ENCODE measurements at places on chromosomes 4 and X.
A peak's percentile ranks its signal among the peaks of the same experiment; 100 is the strongest.

- no peak for DNase-seq
These were observed 250.4 kb upstream of the GIMD1 start for GRCh38 chr4:106618956-106619355.

- no peak for DNase-seq
These were observed 40.4 kb upstream of the MAGEB10 start for GRCh38 chrX:27767387-27767786.

- no peak for DNase-seq
These were observed 514.1 kb upstream of the INTU start for GRCh38 chr4:127118681-127119080.

- DNase-seq: no peak
These were observed 221.1 kb downstream of the BMPR1B start for GRCh38 chr4:94978904-94979303.

DNA sequence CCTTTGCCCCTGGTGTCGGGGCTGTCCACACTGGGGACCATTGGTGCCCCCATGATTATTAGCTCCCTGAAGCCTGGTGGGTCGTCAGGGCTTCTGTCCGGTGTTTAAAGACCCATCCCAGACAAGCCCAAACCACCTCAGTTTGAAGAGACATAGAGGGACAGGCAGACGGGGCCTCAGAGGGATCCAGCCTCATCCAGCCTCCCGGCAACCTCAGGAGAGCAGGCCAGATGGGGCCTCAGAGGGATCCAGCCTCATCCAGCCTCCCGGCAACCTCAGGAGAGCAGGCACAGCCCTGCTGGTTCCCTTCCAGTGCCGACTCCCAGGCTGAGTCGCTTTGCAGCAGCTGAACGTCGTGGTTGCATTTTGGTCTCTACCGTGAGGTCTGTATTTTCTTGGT lies 32.1 kb downstream of the PIGG start:
- DNase-seq: no peak

- no peak for DNase-seq
These were observed 25.3 kb downstream of the FHIP1A start for GRCh38 chr4:151434183-151434860.

- DNase-seq: no peak
These were observed 651.1 kb downstream of the ANKRD50 start for GRCh38 chr4:124061413-124061812.

DNA sequence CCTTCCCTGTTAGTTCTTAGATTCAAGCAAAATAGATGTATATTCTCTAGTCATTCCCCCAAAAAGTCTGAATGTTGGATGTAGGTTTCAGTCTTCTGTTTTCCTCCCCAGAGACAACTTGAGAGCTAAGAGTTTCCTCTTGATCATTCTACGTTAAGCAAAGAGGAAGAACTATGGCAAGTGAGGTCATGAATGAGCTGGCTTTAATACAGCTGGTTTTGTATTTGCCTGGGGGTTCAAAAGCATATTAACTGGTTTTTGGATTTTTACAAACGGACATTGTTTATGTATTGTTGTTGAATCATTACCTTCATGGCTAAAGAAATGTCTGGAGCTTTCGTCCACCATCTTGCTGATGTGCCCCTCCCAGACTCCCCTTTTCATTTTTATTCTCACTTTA lies 916.7 kb upstream of the POU3F4 start:
- no peak for DNase-seq

DNA sequence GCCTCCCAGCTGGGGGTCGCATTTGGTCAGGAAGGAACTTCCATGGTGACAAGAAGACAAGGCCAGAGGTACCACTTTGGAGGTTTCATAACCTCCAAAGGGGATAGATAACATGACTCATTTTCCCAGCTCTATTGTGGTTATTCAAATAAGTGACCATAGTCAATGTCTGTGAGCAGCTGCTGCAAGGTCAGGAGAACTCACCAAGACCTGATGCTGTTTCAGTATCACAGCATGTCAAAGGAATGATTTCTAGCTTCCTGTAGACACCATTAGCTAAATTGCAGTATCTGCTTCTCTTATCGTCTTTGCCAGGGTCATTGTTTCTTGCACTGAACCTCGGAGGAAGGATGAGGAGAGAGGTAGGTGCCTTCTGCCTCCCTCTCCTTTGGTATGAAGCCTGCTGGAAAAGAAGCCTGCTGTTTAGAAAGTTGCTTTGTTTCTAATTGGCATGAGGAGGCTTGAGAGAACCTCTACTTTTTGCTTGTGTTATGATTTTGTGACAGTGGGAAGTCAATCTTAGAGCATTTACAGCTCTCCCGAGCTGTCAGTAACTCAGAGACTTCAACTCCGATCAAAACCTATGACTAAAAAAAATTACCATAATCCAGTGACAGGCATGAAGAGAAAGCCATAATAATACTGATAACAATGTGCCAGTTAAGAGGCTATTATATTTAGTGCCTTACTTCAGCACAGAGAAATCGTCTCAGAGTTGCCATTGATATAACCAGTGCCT lies 38.0 kb upstream of the GATB start:
- no peak for DNase-seq

- no peak for DNase-seq
These were observed 11.2 kb downstream of the TRAPPC11 start for GRCh38 chr4:183670251-183670650.

- no peak for DNase-seq
These were observed 324.0 kb downstream of the STPG2 start for GRCh38 chr4:97819294-97819693.

GRCh38 chr4:159946983-159947615 lies 844.2 kb downstream of the RAPGEF2 start:
- no peak for DNase-seq

GRCh38 chrX:133857640-133858269 lies 127.6 kb downstream of the GPC3 start:
- no peak for DNase-seq

- no peak for DNase-seq
These were observed 33.5 kb downstream of the CTBP1 start for GRCh38 chr4:1215141-1216075.

GRCh38 chr4:159925770-159926169 lies 822.9 kb downstream of the RAPGEF2 start:
- DNase-seq: no peak

DNA sequence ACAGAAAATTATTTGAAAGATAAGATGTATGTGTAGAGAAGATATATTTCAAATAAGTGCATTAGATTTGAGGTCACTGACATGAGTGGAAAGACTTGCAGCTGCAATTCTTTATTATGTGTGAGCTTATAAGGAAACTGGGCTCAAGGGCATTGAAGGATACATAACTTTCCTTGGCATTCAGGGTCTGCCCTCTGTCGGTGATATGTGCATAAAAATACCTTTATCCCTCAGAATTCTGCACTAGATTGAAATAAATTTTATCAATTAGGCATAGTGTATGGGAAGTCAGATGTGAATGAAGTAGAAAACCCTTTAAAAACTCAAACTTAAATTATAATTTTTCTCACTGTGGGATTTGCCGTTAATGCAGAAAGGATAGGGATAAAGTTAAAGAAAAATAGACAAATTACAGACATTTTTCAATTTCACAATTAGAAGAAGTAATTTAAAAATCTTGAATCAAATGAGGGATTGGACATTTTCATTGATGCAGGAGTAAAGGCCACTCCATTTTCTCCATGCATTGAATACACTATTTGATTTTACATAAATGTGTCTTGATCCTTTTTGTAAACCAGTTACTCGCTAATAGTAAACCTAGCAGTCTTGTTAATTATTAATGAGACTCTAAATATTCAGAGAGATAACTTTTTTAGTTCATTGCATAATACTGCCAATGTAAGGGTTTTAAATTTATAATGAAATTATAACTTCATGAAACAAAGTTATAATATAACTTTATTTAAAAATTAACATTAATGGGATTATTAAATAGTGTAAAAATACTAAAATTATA lies 21.0 kb upstream of the ETNPPL start:
- DNase-seq: no peak

DNA sequence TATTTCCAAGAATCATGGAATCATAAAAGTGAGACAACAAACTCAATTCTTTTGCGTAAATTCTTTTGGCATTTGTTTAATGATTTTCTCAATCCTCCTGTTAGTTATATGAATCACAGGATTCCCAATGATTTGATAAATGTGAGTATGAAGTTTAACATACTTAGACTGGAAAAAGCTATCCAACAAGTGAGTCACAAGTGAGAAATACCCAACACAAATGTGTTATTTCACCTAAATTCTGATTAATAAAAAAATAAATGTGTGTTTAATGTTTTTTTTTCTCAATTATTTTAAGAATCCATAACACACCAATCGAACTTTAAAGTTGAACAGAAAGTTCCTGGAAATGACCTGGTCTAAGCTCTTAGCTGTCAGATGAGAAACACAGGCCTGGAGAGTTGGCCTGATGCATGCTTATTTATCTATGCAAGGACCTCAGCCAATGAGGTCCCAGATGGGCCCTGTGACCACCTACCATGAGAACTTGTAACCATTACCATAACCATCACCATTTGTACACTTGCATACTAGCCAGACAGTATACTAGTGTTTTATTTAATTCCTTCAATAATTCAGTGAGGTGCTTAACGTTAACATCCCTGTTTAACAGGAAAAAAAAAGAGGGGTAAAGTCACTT lies 386.7 kb downstream of the SPRY1 start:
- no peak for DNase-seq

- DNase-seq: no peak
These were observed 112.7 kb downstream of the FAM53A start for GRCh38 chr4:1571165-1572009.

GRCh38 chr4:95742179-95742578 lies 97.7 kb upstream of the PDHA2 start:
- DNase-seq: no peak

DNA sequence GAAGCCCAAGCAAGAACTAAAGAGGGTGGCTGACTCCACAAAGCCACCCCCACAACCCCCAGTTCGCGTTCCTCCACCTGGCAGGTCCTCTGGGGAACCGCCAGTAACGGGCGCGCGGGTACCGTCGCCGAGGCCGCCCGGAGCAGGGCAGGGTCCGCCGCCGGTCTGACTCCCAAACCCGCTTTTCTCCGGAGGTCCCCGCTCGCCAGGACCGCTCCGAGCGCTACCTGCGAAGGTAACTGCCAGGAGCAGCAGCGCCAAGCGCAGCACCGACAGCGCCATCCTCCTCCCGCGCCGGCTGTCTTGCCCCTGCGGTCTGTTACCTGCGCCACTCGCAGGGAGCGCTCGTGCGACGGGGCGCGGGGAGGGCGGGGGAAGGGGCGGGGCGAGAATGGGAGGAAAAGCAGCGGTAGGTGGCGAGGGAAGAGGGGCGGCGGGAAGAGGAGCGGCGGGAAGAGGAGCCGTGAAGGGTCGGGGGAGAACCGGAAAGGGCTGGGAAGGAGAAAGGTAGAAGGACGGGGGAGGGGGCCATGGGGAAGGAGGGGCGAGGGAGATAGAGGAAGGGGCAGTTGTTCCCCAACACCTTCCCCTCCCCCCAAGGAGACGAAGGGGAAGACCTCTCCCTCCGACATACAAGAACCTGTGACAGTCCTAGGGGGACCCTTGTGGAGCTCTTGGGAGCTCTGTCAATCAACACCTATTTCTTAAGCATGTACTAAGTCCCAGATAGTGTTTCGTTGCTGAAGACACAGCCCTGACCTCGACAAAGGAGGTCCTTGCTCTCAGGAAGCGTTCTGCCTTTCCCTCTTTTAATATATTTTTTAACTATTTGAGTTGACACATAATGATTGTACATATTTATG lies at the start of gene SPINK2:
TSS of gene SPINK2 (minus strand) at position 321 of the 863 bp plus-strand sequence. CDS start at position 282, 39 bp downstream.
- peak; percentile 62 for DNase-seq

- DNase-seq: no peak
These were observed 738.1 kb upstream of the PRKX start for GRCh38 chrX:4451591-4451990.
